ENCODE measurements at places on chromosomes 7 and 10.

- DNase-seq, result no peak
Observed at GRCh38 chr7:135856356-135857144, 107.9 kb upstream of the FAM180A start.

GRCh38 chr10:13880760-13881159 is 294.0 kb downstream of the PRPF18 start:
- DNase-seq, result no peak

DNA sequence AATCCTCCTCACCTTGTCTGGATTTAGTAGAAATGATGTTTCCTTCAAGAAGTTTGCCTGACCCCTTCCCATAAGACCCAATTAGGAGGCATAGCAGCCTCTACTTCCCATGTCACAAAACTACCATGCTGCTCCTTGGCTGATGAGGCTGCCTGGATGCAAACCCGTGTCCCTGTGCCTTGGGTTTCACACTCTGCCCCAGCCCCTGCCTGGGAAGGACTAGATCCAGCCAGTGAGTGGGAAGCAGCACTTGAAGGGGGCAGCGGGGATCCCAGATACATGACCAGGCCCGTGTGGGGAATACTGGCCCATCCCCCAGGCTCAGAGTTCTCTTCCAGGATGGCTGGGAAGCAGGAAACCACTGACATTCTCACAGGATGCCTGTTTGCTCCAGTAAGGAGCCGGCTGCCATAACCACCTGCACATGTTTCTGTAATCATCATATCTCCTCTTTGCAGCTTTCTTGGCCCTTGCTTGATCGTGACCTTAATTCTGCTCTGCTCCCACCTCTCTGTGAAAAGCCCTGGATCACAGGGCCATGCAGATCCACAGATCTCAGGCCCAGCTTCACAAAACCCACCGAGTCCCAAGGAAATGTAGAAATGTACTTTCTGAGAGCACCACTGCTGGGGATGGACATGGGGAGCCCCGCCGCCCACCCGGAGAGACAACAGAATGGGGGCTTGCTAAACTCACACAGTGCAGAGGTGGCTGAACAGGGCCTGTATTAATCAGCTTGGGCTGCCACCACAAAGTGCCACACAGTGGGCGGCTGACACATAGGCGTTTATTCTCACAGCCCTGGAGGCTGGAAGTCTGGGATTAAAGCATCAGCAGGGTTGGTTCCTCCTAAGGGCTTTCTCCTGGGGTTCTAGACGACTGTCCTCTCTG is 287.8 kb upstream of the IGFBP3 start:
- DNase-seq, result no peak

- DNase-seq, result no peak
Observed at GRCh38 chr7:45181991-45182855, 24.6 kb downstream of the RAMP3 start.

DNA sequence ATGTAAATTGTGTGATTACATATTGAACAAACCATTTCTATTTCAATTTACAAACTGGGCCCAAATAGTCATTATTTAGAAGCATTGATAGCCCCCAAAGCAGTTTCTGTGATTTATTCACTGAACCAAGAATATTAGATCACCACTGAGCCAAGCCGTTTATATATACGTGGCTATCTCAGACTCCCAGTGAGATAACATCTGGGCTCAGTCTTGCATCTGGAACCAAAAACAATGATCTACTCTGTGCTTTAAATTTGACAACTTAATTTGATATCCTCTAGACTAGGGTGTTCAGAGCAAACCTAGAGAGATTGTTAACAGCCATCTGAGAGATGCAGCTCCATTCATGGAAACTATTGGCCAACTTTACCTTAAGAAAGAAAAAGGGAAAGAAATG is 41.4 kb upstream of the BTBD16 start:
- DNase-seq, result no peak

GRCh38 chr10:70162892-70163201 is 7.5 kb downstream of the SAR1A start:
- DNase-seq, result no peak

DNA sequence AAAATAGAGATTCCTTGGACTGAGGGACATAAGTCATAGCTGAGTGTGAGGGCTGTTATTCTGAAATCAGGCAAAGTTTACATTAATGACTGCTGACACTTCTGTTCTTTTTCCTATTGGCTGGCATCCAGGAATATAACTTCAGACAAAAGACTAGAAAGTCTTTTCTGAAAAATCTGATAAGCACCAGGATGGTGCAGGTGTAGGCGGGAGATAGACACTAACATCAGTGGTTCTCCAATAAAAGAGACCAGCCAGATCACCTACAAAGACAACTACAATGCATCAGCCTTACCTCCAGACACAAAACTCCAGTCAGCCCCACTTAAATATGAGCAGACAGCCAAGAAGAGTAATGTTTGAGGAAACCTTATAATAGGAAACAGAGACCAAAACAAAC is 168.3 kb upstream of the LRGUK start:
- DNase-seq, result no peak

- DNase-seq, result no peak
Observed at GRCh38 chr10:61943674-61944378, 42.3 kb downstream of the ARID5B start.

GRCh38 chr7:132255115-132255797 is 321.0 kb downstream of the PLXNA4 start:
- DNase-seq, result no peak

GRCh38 chr7:47602272-47603004 is 20.5 kb upstream of the TNS3 start:
- no peak for DNase-seq

Measured in T-helper 9 cell (primary cell).